Globus pallidus (tissue), 1 donor: ENCODE measurements at places on chromosomes 12 and 14.

DNA sequence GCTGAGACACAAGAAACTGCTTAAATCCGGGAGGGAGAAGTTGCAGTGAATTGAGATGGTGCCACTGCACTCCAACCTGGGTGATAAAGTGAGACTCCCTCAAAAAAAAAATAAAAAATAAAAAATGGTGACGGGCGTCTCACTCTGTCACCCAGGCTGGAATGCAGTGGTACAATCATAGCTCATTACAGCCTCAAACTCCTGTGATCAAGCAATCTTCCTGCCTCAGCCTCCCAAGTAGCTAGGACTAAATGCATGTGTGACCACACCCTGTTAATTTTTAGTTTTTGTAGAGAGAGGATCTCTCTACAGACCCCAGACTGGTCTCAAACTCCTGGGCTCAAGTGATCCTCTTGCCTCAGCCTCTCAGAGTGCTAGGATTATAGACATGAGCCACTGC lies 9.1 kb downstream of the SNX6 start:
- DNase-seq: no peak

DNA sequence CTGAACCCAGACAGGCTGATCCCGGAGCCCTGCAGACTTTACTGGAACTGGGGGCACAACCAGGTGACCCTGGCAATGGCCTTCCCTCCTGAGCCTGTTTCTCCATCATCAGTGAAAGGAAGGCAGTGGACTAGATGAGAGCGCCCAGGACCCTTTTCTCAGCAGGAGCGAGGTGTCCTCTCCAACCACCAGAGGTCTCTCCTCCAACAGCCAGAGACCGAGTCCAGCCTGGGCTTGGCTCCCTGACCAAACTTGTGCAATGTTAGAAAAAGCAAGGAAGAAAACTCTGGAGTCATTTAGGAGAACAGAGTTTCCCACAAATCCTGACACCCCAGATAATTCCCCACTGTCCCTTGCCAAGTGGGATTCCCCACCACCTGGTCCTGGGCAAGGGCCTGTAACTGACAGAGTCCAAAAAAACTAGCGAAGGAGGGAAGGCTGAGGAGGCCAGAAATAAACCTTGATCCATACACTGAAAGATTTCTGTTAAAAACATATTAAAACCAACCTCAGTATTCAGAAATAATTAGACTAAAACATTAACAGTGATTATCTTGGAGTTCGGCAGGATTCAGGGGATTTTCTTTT lies 9.0 kb downstream of the RPS6KL1 start:
- DNase-seq: peak; percentile 73

- DNase-seq: no peak
Observed at GRCh38 chr14:83006121-83006670, 1472.5 kb upstream of the SEL1L start.

DNA sequence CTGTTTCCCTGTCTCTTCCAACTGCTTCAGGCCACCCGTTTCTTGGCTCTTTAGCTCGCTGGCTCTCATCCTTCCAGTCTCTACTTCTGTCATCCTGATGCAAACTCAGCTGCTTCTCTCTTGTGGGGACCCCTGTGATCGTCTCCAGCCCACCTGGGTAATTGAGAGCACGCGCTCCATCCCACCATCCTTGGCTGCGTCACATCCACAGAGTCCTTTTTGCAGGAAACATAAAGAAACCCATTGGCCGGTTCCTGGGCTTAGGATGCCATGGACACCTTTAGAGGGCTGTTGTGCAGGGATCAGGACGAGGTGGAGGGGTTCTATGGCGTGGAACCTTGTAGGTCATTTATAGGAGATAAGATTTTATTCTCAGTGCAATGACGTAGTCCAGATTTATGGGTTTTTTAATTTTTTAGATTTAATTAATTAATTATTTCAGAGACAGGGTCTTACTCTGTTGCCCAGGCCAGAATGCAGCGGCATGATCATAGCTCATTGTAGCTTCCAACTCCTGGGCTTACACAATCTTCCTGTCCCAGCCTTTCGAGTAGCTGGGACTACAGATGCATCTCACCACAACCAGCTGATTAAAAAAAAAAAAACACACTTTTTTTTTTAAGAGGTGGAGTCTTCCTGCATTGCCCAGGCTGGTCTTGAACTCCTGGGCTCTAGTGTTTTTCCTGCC lies 82.6 kb downstream of the CCDC92 start:
- DNase-seq: no peak

DNA sequence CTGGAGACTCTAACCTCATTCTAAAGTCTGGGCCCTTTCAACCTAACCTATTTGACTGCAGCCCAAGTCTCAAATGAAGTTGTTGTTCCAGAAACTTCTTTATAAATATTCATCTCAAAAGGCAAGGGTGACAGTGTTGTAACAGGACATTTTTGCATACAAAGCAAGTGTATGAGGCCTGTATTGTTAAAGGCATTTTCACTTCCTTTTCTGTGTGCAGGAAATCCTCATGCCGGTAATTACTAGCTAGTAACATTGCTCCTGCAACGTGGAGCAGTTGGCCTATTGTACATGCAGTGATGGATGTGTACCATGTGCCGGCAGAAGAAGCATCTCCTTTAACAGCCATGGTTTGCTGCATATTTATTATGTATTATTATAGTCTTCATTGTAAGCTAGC lies 156.5 kb upstream of the RMST start:
- no peak for DNase-seq

GRCh38 chr14:34038358-34039057 lies 87.6 kb upstream of the EGLN3 start:
- no peak for DNase-seq

DNA sequence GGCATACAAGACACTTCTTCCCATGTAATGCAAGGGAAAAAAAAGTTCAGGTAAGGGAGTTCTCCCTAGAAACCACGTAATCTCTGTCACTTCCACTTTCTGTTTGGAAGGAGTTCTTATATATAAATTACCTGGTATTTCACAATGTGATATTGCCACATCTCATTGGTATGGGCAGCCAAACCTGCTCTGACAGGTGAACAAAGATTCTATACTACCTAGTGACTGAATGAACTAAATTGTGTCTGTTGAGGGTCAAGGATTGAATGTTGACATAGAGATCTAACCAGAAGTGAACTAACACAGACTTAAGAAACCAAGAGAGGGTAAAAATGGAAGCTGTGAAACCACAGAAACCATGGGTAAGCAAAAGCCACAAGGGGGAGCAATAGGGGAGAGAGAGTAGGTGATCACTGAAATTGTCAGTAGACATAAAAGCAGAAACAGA lies 161.3 kb downstream of the RPL10L start:
- no peak for DNase-seq

- DNase-seq: no peak
Observed at GRCh38 chr12:64273527-64274403, 51.7 kb upstream of the KICS2 start.

GRCh38 chr12:114625294-114625851 lies 58.6 kb downstream of the TBX3 start:
- no peak for DNase-seq

- no peak for DNase-seq
Observed at GRCh38 chr14:60153991-60154390, 11.2 kb downstream of the DHRS7 start.

GRCh38 chr12:52180971-52181628 lies 10.7 kb downstream of the KRT80 start:
- no peak for DNase-seq

- DNase-seq: no peak
Observed at GRCh38 chr12:71315328-71315985, 124.1 kb upstream of the LGR5 start.

GRCh38 chr14:71985538-71986189 lies 53.4 kb downstream of the RGS6 start:
- no peak for DNase-seq

DNA sequence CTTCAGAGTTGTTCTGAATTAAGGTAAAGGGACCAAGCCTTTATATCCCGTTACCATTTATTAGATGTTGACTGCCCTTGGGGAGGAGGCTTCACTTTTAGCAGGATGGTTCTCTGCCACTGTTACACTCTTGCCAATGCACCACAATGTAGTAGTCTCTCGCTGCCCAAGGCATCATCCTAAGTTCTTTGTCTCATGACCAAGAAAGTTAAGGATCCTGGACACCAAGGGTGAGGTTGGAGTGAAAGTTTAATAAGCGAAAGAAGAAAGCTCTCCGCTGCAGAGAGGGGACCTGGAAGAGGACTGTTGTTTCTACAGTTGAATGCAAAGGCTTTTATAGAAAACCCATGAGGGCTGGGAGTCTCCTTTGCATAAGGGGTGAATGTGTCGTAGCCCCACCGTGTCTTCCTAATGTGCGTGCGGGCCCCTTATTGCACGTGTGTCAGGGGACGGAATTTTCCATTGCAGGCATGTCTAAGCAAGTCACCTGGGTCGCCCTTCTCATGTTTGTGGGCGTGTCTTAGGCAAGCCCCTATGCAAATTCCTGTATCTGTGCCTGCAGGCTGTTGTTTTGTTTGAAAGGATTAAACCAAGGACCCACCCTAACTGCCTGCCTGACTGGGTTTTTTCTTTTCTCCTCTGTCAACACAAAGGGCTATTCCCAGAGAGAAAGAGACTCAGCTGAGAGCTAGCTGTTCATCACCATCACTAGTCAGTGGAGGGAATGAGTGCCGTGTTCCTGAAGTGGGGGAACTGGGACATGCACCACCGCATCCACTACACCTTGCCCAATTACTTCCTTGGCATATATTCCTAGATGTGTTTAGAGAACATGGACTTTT lies 17.6 kb upstream of the RNASE1 start:
- DNase-seq: no peak

DNA sequence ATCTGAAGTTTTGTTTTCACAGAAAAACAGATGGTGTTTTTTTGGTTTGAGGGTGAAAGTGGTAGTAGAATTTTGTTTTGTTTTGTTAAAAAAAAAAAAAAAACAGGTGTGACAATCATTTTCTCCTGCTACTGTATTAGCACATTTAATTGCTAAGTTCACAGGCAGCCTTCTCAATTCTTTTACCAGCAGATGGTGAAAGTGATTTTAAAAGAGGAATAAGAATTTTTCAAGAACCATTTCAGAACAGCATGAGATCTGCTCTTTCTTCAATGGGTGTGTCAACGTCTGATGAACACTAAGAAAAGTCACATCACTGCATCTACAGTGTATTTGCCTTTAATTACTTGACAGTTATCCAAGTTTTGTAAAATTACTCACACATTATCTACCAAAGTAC lies 303.7 kb upstream of the USP15 start:
- no peak for DNase-seq

DNA sequence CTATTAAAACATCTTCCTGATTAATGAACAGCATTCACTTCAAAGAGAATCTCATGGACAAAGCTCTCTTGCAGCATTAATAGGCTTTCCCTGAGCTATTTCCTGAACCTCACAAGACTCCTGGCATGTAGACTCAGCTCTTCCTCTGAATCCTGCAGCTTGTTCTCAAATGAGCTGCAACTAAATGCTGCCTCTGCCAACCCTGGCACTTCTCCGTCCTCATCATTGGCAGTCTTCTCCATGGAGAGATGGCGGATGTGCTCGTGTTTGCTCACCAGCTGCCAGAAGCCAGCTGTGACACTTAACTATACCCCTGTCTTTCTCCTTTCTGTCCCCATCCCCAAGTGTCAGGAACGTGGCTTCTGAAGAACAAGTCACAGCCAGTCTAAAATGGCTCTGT lies 232.1 kb downstream of the FOXN3 start:
- DNase-seq: peak; percentile 72

- no peak for DNase-seq
Observed at GRCh38 chr14:71582705-71583104, 349.5 kb upstream of the RGS6 start.

GRCh38 chr12:19018302-19018970 lies 111.1 kb upstream of the PLEKHA5 start:
- no peak for DNase-seq

- DNase-seq: no peak
Observed at GRCh38 chr12:123762715-123763052, 583 bp downstream of the DNAH10 start.

- DNase-seq: no peak
Observed at GRCh38 chr14:64845878-64846277, 33.8 kb downstream of the SPTB start.

GRCh38 chr14:68853749-68854148 lies 60.9 kb upstream of the ZFP36L1 start:
- DNase-seq: no peak

- DNase-seq: no peak
Observed at GRCh38 chr12:93214523-93215289, 163.0 kb upstream of the NUDT4 start.

DNA sequence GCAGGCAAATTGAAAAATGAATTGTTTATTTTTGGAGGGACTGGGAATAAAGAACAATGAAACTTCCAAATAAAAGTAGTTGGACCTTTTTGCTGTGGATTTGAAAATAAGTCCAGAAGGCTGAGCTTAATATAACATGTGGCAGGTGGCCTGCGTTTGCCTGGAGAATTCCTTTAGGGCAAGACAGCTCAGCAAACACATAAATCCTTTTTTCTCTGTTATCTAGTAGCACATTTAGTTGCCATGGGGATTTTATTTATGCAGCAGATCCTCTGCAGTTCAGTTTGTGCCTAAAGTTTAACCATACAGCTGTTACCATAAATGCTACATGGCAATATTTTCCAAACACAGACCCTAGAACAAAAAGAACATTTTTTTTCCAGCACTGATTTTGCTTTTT lies 180.0 kb downstream of the NPAS3 start:
- no peak for DNase-seq

- DNase-seq: no peak
Observed at GRCh38 chr12:12007001-12007712, 63.6 kb upstream of the BCL2L14 start.

DNA sequence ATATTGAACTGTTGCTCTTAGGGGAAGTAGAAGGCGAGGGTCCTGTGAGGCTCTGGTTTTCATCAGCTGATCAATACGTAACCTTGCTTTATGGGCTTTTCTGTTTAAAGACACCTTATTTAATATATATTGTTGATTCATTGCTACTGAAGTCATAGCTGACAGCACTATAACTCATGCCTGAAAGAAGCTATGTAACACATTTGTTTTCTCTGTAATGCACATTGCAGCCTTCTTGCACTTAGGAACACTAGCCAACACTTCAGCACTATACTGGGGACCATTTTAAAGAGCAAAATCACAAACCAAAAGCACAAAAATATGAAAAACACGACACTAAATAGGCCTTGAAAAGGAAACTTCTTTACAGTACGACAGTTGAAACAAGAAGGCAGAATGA lies 135.7 kb downstream of the TTC6 start:
- no peak for DNase-seq

GRCh38 chr12:128940974-128941373 lies 87.7 kb downstream of the GLT1D1 start:
- no peak for DNase-seq

DNA sequence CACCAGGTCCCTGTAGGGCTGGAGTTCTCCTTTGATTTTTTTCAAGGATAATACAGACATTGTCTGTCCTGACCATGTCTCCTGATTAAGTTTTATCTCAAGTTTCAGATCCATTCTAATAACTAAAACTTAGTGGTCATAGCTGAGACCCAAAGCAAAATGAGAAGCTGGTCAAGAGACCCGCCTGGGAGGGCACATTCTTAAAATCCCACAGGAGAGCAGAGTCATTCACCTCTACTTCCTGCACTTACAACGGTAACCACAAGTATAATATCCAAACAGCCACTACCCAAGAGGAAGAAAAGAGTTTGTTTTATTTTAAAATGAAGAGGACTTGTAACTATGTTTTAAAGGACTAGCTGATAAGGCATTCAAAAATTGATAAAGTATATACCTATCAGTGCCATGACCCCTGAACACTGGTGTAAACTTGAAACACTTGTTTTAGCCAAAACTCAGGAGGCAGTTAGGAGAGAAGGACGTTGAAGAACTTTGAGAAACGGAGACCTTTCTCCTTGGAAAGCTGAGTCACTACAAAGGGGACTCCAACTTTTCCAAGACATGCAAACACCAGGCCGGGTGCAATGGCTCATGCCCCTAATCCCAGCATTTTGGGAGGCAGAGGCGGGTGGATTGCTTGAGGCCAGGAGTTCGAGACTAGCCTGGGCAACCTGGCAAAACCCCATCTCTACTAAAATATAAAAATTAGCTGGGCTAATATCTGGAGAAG lies 478.2 kb downstream of the GLT1D1 start:
- DNase-seq: no peak
